ENCODE measurements at places on chromosomes 1 and 21.

DNA sequence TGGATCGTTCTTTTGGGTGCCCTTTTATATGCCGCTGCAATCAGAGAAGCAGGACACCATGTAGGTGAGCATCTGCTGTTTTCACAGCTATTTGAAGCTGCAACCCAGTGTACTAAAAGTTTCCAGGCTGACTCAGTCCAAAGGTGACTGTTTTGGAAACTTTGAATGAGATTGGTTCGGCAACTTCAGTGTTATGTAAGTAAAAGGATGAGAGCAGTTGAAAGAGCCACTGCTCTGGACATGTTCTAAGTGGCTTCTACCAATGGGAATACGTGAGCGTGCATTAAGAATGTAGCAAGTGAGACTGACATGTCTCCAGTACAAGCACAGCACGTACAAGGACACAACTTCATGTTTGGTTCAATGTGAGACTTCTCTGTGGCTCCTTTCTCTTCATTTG, 55.6 kb downstream of the DDR2 start:
- DNase-seq = no peak

- no peak for DNase-seq
Measured at GRCh38 chr1:34930702-34931071, 1.2 kb upstream of the DLGAP3 start.

DNA sequence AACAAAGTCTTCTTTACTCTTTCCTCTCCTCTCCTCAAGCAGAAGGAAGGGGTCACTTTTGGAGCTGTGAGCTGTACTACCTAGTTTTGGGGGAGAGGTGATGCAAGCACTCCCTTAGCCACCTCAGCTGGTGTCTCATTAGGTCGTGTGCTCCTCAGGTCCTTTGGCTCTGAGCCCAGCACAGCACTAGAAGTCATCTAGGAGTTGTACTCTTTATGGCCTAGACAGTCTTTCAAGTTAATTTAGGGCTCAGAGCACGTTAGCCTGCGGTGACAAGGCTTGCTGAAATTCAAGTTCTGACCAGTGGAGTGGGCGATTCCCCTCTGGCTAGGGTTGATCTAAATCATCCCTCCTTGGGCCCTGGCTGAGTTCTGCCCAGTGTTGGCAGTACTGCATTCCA, 48.0 kb upstream of the WDR26 start:
- DNase-seq = no peak

DNA sequence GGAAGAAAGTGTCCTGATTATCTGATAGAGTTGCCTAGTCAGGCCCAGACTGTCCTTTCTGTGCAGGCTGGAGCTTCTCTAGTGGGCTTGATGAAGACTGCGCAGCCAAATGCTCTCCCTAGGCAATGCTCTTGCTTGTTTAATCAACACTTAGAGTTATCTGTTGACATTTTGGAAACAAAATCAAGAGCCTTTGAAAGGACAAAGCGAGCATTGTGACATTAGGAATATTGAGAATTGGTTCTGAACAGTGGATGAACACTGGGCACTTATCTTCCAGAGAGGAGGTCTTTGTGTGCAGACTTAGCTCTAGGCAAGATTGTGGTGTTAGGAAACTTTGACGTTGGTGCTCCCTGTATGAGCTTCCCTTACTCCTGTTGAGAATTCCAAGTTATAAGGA, 94.5 kb downstream of the DNTTIP2 start:
- no peak for DNase-seq

DNA sequence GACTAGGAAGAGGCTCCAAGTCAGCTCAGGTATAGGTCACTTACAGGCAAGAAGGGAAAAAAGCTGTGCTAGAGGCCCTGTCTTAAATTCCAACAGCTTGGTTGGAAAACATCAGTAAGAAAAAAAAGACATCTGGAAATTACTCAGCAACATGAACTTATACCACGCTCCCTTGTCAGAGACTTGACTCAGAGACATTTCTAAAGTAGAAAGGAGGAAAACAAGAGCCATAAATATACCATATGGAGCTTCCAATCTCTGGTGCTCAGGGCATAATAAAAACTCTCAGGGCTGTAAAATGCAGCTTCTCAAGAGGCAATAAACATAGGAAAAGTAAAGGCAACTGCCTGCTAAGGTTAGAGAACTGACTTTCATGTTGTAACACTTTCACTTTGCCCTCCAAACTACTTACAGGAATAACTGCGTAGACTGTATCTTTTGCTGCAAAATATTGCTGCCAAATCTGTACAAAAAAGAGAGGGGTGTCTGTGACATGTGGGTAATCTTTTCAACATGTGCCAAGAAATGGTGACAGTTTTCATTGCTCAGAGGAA, 14.7 kb downstream of the ATPAF1 start:
- no peak for DNase-seq

GRCh38 chr1:147272042-147272441, 29.6 kb downstream of the CHD1L start:
- DNase-seq = no peak

GRCh38 chr1:41894808-41895483, 23.8 kb downstream of the HIVEP3 start:
- DNase-seq = no peak

DNA sequence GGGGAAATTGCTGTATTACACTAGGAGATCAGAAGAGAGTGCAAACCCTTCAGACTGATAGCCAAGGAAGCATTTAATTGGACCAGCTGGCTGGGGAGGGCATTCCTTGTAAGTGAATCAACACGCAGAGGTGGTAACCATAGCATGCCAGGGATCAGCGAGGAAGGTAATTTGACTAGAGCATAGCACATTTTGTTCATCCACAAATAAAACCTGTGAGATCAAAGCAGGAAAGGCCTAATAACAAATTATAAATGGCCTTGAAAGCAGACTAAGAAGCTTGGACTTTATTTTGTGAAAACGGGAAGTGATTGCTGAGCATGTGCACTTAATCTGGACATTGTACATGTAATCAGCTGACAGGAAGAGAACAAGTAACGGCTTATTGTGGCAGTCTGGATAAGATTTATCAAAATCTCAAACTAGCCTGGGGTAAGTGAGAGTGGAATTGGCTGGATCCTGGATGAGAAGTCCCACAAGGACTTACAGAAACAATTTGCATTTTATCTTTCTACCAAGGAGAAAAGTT, 11.7 kb upstream of the CD55 start:
- DNase-seq = no peak

- DNase-seq = no peak
Measured at GRCh38 chr1:22983944-22984343, 11.3 kb upstream of the LACTBL1 start.

DNA sequence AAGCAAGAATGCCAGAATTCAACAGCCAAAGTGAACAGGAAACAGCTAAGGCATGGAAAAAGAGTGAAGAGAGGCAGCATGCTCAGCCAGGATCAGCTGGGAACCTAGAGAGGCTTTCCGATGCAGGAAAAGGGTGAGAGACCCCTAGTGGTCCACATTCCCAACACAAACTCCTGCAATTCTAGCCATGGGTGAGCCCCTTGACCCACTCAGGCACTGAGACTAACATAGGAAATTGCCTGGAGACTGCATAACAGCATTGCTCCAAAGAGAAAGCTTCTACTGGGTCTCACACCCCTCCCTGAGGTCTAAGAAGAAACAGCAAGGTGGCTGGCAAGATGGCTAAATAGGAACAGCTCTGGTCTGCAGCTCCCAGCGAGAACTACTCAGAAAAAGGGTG, 123.2 kb downstream of the LHX8 start:
- DNase-seq = no peak

DNA sequence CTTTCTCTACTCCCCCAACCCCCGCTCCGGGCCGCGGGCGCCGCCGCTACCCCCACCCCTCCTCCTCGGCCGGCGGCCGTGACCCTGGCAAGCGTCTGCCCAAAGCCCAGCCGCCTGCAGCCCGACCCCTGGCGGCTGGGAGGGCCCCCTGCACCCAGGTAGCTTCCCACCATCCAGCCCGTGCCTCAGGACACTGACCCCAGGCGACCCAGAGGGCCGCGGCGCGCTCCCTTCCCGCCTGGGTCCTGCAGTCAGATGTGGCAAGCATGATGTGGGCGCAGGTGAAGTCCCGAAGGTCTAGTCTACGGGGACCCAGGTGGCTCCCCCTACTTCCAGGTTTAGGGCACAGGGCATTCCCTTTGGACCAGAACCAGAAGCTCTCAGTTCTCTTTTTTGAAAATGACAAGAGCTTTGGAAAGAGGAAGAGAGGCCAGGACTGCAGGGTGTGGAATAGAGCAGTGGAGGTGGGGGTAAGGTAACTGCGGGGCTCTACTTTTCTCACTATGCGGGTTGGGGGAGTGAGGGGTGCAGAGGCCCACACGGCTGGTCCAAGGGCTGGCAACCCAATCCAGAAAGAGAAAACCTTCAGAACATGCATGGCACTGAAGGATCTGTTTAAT, at the start of gene DENND4B:
Gene DENND4B, minus strand, starts transcription at position 97 of the 620 bp plus-strand sequence. CDS start 2,344 bp downstream, outside the sequence.
- peak; percentile 86 for DNase-seq

DNA sequence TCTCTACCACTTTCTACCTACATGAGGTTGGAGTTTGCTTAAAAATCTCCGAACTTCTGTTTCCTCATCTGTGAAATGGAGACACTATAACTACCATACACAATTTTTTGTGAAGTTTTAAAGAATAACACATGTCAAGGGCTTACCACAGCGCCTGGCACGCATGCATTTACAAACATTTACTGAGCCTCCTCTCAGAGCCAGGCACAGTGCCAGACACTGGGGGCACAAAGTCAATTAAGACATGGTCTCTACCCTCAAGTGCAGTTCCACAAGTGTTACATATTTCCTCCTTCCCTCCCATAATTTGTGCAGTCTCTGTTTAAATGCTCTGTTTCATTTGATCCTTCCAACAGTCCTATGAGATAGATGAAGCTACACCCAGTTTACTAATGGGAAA, 356.4 kb upstream of the ESRRG start:
- no peak for DNase-seq

DNA sequence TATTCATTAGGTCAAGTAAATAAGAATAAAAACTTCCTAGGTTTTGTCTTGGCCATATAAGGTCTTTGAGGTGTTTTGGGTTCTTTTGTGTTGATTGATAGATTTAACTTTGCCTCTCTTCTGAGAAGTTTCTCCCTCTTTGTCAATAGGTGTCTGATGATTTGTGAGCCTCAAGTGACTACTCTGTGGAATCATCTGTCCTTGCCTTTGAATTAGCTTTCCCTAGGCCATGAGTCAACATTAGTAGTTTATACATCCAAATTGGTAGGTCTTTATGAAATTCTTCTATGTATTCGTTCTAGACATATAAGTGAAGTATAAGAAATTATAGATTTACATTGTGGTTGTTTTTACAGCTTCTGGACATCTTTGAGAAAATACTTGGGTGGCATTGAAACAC, 864.4 kb downstream of the USP25 start:
- DNase-seq = no peak

GRCh38 chr1:213931836-213932235, 55.9 kb upstream of the PROX1 start:
- no peak for DNase-seq

DNA sequence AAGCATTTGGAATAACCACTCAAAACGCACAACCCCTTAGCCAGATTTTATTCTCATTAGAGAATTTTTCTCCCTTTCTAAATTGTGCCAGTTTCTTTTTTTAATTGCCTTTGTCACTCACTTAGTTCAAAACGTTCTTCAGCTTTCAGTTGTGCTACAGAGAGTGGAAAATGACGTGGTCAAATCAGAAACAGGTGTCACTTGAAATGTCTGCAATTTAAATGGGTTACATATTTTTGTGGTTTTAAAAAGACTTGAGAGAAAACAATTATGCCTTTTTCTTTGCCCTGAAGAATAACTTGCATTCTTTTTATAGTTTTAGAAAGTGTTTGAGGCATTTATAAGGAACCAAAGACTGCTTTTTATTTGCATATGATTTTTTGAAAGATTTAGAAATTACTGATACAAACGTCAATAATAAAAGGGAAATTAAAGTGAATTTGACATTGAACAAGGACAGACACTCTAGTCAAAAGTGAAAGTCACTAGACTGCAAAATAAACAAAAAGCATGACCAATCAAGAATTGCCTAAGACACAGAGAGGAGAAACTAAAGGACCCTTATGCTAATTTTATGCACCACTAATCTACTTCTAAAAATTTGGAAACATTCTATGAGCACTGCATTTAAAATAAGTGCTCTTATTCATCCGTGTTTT, 191.0 kb downstream of the TPR start:
- DNase-seq = no peak

- DNase-seq = no peak
Measured at GRCh38 chr1:240491796-240492195, 120.2 kb downstream of the GREM2 start.

DNA sequence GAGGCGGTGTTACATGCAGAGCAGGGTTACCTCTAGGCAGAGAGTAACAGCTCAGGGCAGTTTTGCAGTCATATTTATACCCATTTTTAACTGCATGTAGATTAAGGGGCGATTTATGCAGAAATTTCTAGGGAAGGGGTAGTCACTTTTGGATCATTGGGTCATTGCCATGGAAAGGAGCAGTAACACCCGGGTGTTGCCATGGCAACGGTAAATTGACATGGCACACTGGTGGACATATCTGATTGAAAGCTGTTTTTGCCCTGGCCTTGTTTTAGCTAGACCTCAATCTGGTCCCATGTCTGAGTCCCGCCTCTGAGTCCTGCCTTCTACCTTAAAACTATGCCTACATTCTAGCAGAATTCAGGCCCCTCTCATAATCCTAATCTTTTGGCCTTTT, 11.8 kb upstream of the USP1 start:
- DNase-seq = no peak

Measured in liver (tissue), 10 donors.